Adipocyte (in vitro differentiated cells): ENCODE measurements at places on chromosomes 5 and 9.

- DNase-seq = peak; percentile 79
These were observed 128.6 kb upstream of the GRHPR start for GRCh38 chr9:37293664-37294524.

- no peak for DNase-seq
These were observed 92.5 kb downstream of the EBF1 start for GRCh38 chr5:159007235-159007634.

- DNase-seq = peak; percentile 21
These were observed 17.7 kb upstream of the UBAC1 start for GRCh38 chr9:135978642-135979546.

- no peak for DNase-seq
These were observed 131.0 kb upstream of the SPRY4 start for GRCh38 chr5:142455856-142456255.

DNA sequence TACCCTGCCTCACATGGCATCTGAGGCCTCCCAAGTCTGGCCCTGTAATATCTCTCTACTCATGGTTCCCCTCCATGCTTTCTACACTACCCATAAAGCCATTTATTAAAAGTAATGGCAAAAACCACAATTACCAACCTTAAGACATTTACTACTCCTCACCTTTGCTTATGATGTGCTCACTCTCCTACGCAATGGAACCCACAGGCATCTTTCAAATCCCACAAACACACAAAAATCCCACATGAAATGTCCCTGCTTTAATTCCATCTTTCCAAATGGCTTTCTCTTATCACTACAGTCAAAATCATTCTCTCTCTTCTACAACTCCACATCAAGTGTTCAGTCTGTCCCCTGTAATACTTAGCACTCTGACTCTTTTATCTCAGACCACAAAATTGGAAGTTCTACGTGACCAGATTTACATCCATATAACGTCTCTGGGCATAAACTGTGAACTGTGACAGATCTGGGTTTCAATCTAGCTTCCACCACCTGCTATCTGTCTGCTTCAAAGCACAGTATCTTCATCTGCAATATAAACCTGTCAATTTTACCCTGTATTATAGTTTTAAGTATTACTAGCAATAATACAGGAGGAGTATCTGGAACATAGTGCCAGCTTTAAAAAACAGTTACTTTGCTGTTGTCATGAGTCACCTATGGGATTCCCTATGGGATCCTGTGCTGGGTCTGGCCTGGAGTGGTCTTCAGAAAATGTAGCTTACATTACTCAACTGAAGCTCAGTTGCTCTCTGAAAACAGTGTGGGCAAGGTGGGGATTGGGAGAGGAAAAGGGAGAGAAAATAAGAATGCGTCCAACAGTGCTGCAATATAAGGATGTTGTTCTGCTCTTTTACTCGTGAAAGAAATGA, 137.1 kb upstream of the TRIM32 start:
- DNase-seq = peak; percentile 32
